DMS53 (cell line): ENCODE measurements at places on chromosomes 3 and 15.

GRCh38 chr15:93985176-93985575, 246.2 kb upstream of the MCTP2 start:
- DNase-seq = no peak

DNA sequence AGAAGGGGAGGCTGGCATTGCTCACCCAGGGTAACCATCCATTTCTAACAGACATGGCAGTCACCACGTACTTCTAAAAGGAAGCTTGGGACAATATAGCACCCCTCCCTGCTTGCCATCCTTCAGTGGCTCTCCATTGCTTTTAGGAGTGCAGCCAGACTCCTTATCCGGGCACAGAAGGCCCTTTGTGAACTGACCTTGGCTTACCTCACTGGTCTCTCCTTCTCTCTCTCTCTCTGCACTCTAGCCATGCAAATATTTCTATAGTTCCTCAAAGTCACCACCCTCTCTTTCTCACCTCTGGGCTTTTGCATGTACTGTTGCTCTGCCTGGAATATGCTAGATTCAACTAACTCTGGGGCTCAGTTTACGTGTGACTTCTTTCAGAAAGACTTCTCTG, 301.1 kb downstream of the SHQ1 start:
- no peak for DNase-seq

DNA sequence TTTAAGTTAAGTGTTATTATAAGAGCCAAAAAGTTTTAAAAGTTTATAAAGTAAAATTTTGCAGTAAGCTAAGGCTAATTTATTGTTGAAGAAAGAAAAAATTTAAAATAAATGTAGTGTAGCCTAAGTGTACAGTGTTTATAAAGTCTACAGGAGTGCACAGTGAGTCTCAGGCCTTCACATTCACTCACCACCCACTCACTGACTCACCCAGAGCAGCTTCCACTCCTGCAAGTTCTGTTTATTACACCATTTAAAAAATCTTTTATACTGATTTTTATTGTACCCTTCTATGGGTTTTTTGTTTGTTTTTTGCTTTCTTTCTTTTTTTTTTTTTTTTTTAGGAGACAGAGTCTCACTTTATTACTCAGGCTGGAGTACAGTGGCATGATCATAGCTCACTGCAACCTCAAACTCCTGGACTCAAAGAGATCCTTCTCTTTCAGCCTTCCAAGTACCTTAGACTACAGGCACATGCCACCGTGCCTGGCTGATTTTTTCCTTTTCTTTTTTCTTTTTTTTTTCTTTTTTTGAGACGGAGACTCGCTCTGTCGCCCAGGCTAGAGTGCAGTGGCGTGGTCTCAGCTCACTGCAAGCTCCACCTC, 25.9 kb downstream of the CSTA start:
- DNase-seq = no peak

DNA sequence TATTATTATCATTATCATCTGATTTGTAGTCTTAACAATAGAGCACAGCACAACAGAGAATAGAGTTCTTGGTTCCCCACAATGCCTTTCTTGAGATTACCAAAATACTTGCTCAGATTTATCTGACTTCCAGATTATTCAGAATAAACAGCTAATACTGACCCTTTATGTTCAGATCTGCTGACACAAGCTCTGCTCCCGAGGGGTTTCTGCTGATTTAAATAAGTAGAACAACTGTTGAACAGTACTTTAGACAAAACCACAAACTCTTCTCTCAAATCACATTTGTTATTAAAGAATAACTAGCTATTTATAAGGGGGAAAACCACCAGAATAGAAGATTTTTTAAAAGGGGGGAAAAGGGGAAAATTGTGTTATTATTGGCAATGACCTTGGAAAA, 380.2 kb upstream of the ATP11B start:
- no peak for DNase-seq

DNA sequence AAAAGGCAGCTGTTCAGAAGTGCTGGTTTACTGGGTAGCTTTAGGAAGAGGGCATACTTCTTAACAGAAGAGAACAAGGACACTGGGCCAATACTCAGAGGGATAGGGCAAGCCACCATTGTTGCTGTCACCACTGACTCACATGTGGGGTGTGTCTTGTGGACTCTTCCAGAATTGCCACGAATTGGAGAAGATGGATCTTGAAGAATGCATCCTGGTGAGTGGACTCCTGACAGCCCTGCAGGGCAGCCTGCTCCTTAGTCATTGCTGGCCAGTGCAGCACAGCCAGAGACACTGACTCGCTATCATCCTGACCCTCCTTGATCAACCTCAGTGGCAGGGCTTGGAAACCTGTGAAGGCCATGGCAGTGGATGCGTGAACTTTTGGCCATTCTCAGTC, 62.3 kb downstream of the UBP1 start:
- no peak for DNase-seq

- no peak for DNase-seq
These were observed 3.3 kb downstream of the RAB8B start for GRCh38 chr15:63192619-63193206.
